CD4-positive, alpha-beta T cell treated with Interferon gamma for 1 hour (primary cell): ENCODE measurements at places on chromosomes 11 and 22.

DNA sequence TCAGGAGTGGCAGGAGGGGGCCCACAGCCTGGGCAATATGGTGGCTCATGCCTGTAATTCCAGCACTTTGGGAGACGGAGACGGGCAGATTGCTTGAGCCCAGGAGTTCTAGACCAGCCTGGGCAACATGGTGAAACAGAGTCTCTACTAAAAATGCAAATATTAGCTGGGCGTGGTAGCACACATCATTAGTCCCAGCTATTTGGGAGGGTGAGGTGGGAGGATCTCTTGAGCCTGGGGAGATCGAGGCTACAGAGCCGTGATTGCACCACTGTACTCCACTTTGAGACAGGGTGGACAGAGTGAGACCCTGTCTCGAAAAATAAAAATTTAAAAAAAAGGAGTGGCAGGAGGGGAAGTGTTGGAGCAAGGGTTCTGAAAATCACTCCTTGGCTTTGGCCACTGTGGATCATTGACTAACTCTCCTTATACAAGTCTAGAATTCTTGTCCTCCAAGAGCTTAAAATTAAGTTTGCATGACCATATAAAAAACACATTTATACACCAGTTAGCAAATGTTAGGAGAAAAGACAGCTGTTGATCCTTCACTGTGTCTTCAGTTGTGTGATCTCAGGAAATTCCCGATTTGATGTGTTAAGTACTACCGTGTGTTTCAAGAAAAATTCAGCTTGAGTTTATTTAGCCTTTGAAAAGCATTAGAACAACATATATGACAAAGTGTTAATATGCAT lies 2.3 kb upstream of the WEE1 start:
- no peak for DNase-seq

- no peak for DNase-seq
These were observed 136.3 kb downstream of the PKNOX2 start for GRCh38 chr11:125300791-125301218.

DNA sequence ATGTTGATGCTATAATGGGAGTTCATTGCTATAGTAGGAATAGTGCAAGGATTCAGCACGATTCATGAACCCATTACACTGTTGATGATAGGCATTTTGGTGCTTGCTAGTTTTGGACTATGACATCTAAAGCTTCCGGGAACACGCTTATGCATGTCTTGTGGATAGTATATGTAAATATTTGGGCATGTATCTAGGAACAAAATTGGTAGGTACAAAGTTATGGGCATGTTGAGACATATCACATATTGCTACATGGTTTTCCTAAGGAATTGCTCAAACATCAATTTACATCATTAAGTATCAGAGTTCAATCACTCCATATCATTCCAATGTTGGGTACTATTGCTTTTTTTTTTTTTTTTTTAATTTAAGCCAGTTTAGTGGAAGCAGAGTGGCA lies 1103.2 kb downstream of the TBC1D22A start:
- no peak for DNase-seq

DNA sequence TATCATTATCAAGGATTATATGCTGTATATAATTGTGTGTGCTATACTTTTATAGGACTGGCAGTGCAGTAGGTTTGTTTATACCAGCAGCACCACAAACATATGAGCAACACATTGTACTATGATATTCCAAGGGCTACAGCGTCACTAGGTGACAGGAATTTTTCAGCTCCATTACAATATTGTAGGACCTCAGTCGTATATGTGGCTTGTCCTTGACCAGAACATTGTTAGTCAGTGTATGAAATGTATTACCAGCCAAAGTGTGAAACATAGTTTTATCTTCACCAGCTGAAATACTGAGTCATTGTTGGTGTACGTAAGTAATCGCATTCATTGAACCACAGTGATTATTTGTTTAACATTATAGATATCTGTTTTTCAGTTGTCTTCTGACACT lies 20.4 kb downstream of the JHY start:
- no peak for DNase-seq

DNA sequence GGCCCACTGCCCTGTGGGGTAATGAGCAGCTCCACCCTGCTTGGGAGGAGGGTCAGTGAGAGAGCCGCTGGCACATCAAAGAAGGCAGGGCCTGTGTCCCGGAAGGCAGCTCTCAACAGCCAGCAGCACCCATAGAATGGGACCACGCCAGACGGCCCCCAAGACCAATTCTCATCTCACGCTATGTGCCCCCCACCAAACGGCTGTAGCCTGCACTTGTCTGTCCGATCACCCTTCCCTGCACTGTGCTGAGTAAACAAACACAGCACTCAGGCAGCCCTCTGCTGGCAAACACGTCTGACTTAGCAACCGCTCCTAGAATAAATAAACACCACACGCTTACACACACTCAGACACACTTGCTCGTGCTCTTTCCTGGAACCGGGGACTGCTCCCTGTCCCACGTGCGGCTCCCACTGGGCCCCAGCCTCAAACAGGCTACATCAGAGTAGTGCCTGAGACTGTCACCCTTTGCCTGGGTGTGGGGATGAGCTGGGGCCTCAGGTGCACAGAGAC lies 53.2 kb upstream of the CDON start:
- no peak for DNase-seq

DNA sequence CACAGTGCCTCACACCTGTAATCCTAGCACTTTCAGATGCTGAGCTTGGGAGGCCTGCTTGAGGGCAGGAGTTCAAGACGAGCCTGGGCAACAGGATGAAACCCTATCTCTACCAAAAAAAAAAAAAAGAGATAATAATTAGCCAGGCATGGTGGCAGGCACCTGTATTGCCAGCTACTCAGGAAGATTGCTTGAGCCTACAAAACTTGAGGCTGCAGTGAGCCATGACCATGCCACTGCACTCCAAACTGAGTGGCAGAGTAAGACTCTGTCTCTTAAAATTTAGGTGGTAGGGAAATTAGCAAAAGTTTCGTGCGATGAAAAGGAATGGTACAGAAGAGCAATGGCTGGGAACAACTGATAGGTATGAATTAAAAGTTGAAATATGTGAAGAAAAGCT lies 18.0 kb downstream of the ST13 start:
- DNase-seq, result no peak

GRCh38 chr22:44445731-44446130 lies 52.3 kb downstream of the RTL6 start:
- no peak for DNase-seq

- peak; percentile 31 for DNase-seq
These were observed 35.1 kb upstream of the SUSD2 start for GRCh38 chr22:24146194-24146616.

DNA sequence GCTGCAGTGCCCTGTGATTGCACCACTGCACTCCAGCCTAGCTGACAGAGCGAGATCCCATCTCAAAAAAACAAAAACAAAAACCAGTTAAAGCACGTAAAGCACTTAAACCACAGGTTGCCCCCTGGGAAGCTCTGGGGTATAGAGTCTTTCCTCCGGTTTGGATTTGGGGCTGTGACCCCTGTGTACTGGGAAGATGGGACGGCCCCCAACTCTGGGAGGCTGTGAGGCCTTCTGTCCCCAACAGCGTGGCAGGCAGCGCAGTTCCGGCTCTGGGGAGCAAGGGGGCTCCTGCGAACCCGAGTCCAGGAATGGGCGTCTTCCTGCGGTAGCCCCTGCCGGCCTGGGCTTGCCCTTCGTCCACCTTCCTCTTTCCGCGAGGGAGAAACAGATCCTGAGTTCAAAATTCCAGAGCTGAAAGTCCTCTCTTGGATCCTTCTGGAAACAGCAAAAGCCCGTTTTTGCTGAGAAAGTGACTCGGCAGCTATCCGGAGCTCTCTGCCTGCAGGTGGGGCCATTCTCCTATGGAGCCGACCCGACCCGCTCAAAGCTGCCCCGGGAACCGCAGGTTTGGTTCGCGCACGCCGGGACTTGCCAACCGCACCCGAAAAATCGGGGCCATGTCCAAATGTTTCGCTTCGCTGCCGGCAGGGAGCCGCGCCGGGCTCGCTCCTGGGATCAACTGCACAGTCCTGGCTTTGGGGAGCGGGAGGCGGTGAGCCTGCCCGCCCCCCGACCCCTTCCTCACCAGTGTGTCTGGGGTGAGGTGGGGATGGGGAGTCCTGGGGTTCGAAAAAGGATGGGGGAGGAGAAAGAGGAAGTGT lies 36.3 kb upstream of the POLA2 start:
- peak; percentile 52 for DNase-seq

DNA sequence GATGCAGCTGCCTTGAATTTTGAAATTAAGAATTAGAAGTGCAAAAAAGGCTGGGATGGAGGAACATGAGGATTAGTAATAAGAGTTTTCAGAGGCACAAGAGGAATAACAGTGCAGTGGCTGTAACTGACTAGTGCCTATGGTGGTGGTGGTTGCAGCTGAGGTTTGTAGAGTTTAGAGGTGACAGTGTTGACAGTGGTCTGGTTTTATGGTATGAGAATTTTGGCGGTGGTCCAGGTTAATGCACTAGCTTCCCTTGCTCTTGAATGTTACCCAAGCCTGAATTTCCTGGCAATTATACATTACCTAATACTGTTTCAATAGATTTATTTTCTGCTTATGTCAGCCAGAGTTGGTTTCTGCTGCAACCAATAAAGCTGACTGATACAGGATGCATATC lies 112.8 kb upstream of the C11orf87 start:
- no peak for DNase-seq

DNA sequence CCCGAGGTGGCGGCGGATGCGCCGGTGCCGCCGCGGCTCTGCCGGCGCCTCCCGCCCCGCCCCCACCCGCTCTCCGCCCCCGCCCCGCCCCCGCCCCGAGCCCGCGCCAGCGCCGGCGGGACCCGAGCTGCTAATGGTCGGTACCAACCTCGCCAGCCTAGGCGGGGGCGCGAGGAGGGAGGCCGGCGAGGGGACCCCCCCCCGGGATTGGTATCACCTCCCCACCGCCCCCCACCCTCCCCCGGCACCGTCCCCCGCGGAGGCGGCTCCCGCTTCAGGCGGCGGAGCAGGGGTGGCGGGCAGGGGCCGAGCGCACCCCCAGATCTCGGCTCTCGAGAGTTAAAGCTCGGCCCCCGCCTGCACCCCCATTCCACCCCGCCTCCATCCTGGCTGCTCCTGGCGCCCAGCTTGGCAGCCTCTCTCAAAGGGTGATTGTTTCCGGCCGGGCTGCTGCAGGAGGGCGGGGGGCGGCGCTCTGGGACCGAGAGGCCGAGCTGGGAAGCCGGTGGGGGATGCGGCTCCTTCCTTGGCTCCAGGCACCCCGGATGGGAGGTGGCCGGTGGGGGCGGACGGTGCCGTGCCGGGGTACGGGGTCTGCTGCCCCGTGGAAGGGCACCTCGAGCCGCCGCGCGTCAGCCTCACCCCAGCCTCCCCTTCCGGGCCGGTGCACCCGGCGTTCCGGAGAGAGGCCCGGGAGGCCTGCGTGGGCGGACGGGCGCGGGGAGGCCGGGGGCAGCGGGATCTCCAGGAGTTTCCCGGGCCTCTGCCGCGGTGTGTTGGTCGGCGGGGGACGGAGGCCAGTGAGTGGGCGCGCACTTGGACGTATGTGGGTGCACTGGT lies at the start of gene B3GAT1:
B3GAT1 (minus strand) TSS at position 40 of the 840 bp plus-strand sequence. CDS start 24,583 bp downstream, outside the sequence.
- DNase-seq, result no peak

- DNase-seq, result no peak
These were observed 75.9 kb downstream of the PARVA start for GRCh38 chr11:12453243-12453642.

DNA sequence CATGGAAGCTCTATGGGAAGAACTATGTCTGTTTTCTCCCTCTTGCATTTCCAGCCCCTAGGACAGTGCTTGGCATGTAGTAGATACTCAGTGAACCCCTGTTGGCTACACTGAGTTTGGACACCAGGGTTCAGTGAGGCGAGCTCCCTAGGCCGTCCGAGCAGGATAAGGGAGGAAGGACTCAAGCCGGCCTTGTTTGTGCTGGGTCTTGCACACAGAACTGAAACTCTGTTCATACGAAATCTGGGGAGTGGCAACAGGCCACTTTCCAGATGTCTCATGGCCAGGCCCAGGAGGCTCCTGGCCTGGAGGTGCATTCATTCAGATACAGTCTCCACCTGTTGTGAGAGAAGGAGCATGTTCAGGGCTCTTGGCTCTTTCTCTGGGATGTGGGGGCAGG lies 23.6 kb upstream of the LMO1 start:
- DNase-seq, result no peak

DNA sequence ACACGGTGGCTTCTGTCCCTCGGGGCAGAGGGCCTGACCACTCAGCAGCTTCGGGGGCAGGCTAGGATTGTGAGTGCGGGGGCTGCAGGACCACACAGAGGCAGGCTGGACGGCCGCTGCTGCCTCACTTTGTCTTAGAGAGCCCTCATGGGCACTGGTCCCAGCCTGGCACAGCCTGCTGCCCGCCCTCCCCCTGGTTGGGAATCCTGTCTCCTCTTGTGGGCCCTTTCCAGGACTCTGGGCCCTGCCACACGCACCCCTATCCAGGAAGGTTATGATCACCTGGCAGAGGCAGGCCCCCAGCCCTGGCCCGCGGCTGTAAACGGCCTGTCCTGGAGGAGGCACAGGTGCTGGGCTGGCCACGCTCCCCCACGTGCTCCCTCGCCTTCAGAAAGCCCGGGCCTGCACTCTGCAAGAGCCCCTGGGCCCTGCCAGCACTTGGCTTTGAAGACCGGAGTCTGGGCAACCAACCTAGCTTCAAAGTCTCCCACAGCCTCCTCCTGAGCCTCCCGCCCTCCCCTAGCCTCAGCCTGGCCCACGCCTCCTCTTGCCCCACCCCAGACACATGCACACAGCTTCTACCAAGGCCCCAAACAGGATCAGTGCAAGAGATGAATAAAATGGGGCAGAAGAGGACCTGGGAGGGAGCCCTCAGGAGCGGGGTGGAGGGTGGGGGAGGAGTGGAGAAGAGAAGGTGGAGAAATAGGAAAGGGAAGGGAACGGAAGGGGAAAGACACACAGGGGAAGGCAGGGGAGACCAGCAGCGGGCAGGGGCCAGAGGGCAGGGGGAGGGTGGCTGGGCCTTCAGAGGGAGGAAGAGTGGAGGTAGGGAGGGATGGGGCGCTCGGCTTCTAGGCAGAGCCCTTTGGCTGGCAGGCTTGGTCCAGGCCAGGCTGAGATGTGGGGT lies 31.0 kb downstream of the SYT7 start:
- DNase-seq, result no peak

GRCh38 chr11:104895634-104896033 lies 2.6 kb downstream of the CASP12 start:
- no peak for DNase-seq

- DNase-seq, result no peak
These were observed 16.0 kb upstream of the FNBP4 start for GRCh38 chr11:47783087-47783610.

DNA sequence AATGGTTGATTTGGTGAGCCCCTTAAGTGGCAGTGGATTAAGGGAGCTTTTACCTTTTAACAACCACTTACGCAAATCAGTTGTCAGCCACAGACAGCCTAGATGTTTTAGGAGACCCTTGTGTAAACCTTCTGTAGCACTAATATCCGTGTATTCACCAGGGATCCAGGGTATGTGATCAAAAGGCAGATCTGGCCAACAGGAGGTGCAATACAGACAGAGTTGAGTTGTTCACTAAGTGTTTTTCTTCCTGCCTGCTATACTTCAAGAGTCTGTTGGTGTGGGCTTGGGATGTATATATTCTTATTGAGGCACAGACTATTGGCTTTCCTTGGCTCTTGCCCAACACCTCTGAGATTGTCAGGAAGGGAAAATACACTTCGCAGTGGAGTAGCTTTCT lies 175.1 kb downstream of the FAT3 start:
- no peak for DNase-seq

GRCh38 chr11:47848700-47849155 lies 578 bp upstream of the NUP160 start:
- DNase-seq, result no peak

GRCh38 chr11:19995145-19995544 lies 165.1 kb downstream of the DBX1 start:
- DNase-seq, result no peak

- DNase-seq, result no peak
These were observed 232.4 kb downstream of the MIAT start for GRCh38 chr22:26889802-26890201.
